Right atrium auricular region (tissue), 2 donors: ENCODE measurements at places on chromosomes 4 and X. TPM values are rescaled to one million over a fixed set of nuclear protein-coding genes. Genes with fewer than 3 reads are reported as not detected.

- no peaks in the 10 kb centered on the region for H3K27me3 ChIP-seq
- no peak overlapping the region for H3K27ac ChIP-seq
- no peaks in the 10 kb centered on the region for H3K36me3 ChIP-seq
- no peaks in the 10 kb centered on the region for H3K4me1 ChIP-seq
Observed at GRCh38 chr4:93649828-93650227, 178.7 kb upstream of the ATOH1 start.

Gene MPP1
- 20.1 TPM for total RNA-seq

Gene C1GALT1C1
- 31.4 TPM for total RNA-seq

DNA sequence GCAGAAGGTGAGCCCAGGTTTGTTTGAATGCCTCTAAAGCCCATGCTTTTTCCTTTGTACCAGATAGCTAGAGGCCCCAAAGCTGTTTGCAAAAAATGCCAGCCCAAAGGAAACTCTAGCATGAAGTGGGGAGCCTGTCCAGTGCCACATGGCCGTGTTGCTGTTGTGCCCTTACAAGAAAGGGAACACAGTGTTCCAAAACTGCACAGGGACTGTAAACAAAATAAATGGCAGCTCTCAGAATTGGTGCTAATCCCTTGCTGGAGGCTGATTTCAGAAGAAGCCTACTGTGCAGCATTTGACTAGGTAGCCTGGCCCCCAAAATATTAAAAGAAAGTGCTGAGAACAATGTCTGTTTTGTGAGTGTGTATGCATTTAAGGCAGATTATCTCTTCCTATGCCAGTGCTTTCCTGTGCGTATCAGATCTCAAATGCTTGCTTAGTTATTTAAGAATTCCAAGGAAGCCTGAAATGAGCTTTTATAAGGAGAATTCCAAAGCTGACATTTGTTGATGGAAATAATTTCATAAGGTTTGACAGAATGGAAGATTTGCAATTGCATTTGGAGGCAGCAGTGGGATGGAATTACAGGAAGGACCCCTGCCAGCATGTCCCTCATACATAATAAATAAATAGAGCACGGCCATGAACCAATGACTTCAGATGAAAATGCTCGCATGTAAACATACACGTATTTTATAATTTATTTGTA lies 115.7 kb downstream of the IRF2 start:
- H3K27me3 ChIP-seq, result no peaks in the 10 kb centered on the region
- no peaks in the 10 kb centered on the region for H3K4me1 ChIP-seq
- DNase-seq, result peak; percentile 18
- no peak overlapping the region for H3K4me3 ChIP-seq
- no peaks in the 10 kb centered on the region for H3K36me3 ChIP-seq
- H3K27ac ChIP-seq, result no peak overlapping the region

DNA sequence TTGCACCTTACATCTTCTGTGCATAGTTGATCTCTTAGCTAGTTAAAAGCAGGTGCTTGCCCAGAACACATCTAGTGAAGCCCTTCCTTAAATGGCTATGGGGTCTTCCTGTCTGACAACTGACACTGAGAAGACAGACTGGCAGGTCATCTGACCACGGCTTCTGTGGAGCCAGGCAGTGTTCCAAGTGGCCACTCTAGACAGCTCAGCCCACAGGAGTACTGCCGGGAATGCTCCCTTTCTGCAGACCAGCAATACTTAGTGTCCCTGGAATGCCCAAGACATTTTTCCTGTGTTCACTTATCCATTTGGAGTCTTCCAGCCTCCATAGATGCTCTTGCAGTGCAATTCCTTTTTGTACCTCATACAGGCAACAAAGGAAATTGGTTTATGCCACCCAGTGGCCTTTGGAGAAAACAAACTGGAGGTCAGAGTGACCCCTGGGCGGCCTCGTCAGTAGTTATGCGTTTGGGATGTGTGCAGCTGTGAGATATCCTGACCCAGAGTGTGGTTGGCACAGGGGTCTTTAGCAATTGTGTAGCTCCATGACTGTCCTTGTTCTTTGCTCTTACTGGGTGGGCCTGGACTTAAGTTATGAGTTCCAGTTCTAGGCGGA lies 335.5 kb downstream of the ARHGAP10 start:
- H3K27me3 ChIP-seq, result no peaks in the 10 kb centered on the region
- no peak for DNase-seq
- no peak overlapping the region for H3K4me3 ChIP-seq
- H3K27ac ChIP-seq, result peak overlapping the region; percentile 49
